Adipocyte (in vitro differentiated cells): ENCODE measurements at places on chromosomes 5 and 9.

GRCh38 chr9:129523943-129524581, 96.8 kb downstream of the C9orf50 start:
- no peak for DNase-seq

DNA sequence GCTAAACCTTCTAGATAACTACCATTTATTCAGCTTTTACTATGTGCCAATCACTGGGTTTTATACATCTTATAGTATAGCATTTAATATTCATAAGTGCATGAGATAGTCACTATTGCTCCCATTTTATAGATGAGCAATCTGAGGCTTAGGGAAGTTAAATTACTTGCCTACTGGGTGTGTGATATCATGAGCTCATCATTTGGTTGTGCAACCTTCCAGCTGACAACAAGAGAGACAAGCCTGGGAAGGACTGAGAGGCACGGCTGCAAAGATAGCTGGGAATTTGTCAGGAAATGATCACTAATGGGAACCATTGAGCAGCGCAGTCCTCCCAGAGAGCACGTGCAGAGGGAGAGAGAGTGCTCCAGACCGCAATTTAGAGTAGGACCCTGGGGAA, 481.6 kb upstream of the KIF2A start:
- DNase-seq: no peak

GRCh38 chr5:119954106-119954505, 324.7 kb downstream of the FAM170A start:
- no peak for DNase-seq

DNA sequence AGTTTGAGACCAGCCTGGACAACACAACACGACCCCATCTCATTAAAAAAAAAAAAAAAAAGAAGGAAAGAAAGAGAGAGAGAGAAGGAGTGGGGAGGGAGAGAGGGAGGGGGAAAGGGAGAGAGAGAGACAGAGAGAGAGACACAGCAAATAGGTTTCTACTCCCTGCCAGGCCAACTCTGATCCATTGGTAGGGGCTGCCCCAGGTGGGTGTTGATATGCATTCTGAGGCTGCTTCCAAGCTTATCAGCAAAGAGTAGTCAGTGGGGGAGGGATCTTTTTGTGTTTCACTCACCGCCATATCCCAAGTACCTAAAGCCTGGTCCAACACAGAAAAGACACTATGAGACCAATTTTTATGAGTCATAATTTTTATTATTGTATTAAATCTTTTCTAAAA, 57.0 kb upstream of the SAP30L start:
- no peak for DNase-seq

DNA sequence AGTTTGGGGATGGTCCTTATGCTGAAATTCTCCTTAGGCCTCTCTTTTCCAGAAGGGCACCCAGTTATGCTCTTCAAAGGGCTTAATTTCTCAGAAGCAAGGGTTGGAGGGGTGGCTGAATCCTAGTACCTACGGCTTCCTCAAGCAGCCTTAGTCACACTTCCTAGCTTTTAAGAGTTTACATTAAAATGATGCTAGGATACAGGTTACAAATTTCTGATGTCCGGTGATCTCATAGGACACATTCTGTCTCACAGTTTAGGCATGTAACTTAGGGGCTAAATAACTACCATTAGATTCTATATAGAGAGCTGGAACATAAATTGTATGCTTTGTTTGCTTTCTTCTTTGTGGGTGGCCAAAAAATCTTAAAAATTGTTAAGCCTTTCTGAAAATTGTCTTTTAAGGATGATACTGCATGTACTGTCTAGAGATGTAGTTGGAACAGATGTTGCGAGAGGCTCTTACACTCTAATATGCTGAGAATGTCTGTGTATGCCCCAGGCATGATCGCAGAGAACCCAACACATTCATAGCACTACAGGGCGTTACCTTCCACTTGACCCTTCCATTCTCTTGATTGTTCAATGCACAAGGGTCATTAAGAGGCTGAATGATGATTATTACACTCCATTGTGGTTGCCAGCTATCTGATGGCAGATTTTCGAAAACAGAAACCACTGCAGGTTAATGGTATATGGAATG, 139.1 kb downstream of the TMEM38B start:
- DNase-seq: no peak

- DNase-seq: no peak
Measured at GRCh38 chr5:66203531-66203930, 59.4 kb downstream of the SREK1 start.

GRCh38 chr5:39772307-39772706, 347.5 kb upstream of the DAB2 start:
- no peak for DNase-seq

- DNase-seq: no peak
Measured at GRCh38 chr5:8458038-8458383, 589.1 kb downstream of the MTRR start.

DNA sequence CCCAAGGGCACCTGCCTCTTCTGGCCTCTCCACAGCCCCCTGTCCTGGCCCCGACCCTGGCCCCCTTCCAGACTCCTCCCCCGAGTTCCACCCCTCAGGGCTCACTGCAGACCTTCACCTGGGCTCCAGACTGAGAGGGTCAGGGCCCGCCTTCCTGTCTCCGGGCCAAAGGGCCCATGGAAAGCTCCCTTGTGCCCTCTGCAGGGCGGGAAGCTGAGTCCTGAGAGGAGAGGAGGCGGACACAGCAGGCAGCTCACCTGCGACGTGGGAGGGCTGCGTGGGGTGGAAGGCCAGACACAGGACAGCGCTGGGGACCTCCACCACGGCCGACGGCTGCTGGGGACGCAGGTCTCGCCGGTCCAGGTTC, 20.6 kb downstream of the DYNC2I2 start:
- no peak for DNase-seq

DNA sequence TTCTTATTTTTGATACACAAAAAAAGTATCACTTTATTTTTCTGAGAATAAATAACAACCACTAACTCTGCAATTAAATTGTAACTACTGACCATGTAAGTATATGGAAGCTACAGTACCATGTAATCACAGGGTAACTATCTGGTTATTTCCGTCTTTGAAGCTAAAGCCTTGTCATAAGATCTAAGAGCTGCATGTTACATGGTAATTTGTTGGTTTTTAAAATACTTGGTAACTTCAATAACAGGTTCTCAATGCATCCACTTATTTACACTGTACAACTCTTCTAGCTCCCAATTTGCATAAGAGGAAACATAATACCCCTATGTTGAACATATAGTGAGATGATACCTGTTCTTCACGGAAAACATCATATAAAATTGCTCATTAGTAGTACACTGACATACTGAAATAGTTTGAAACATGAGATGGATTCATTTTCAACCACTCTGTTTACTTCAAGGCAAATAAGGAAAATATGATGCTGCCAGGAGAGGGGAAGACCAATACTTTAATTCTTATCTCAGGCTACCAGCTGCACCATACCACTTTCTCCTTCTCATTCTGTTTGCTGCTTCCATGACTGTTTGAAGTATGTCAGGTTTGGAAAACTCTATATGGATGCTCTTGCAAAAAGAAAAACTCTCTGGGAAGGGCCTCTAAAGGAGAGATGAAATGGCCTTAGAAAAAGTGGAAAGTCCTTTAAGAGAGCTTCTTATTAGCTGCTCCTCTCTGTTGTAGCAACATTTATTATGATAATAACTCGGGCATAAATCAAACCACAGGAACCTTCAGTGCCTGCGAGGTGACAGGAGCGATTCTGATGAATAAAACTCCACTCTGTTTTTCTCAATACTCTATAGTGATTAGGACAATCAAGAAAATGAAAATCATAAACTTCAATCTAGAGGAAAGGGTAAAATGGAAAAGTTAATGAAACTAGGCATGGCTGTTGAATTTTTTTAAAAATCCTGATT, 150.2 kb downstream of the KIAA0825 start:
- no peak for DNase-seq

DNA sequence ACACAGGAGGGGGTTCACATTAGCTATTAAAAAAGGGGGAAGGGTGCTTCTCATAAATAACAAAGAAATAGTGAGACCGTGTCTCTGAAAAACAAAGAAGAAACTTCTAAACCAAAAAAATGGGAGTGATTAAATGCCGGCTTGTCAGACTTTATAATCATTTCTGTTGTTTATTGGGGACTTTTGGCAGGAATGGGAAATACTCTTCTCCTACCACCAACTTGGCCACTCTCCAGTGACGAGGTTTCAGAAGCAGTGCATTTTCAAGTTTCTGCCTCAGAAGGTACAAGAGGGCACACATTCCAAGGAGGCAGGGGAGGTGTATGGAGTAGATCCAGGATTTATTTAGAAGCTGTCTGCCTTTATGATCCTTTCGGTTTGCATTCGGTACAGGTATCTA, 46.2 kb downstream of the LIX1 start:
- peak; percentile 44 for DNase-seq

DNA sequence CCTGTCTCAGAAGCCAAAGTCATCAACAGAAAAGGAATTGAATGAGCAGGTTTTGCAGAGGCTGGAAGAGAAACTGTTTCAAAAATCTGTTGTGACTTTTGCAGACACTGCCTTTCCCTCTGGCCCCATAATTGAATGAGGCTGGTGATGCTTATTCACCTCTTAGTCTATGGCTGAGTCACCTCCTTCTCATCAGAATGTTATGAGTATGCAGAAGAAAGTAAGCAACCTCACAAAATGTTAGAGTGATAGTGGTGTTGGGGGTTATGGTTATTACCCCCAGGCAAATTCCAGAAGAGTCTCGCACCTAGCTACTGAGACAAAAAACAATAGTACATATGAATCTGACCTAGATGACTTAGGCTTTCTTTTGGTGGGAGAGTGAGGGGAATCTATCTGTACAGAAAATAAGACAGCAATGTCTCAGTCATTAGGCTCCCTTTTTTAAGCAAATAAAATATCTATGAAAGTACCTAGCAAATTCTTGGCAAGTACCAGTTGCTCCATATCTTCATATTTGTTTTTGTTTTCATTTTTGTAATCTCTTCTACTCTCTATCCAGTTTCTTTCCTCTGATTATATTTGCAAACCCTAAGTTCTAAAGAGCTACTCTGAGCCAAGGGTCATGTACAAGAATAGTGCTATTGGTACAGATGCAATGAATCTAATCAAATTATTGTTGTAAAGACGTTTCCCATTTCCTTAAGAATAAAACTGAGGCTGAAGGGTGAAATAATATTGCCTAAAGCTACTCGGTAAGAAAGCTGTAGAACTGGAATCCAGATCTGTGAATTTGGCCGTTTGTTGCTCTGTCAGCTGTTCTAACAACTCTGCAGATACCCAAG, 498.1 kb upstream of the TNC start:
- peak; percentile 85 for DNase-seq

DNA sequence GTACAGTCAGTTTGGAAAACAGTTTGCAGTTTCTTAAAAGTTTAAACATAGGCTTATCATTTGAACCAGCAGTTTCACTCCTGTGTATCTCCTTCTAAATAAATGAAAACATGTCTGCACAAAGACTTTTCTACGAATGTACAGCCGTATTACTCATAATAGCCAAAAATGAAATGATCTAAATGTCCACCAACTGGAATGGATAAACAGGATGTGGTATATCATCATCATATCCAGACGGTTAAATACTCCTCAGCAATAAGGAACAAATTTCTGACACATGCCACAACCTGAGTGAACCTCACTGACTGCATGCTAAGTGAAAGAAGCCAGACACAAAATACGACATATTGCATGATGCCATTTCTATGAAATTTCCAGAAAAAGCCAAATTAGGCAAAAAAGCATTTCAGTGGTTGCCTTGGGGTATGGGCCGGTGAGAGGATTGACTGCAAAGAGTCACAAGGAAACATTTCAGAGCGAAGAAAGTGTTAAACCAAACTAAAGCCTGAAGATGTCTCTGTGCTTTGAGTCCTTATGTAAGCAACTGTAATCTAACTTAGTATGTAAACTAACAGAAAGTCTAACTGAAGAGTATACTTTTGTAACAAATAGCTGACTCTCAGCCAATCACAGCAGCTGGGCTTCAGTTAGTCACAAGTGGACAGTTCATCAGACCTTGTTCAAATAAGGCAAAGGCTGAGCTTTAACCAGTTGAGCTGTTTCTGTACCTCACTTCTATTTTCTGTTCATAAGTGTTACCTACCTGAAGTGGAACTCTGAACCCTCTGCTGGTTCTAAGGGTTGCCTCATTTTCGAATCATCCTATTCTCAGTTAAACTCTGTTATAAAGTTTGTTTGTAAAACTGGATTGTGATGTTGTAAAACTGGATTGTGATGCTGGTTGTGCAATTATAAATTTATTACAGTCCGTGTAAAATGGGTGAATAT, 65.2 kb downstream of the TRIO start:
- peak; percentile 81 for DNase-seq

DNA sequence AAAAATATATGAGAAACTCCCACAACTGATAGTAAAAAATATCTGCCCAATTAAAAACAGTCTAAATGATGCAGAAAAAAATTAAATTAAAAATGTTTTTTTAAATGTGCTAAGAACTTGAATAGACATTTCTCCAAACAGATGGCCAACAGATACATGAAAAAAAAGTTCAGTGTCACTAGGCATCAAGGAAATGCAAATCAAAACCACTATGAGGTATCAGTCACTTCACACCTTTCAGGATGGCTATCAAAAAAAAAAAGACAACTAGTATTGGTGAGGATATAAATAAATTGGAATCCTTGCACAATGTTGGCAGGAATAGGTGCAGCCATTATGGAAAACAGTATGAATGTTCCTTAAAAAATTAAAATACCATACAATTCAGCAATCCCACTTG, 16.6 kb downstream of the ZNF131 start:
- DNase-seq: no peak

DNA sequence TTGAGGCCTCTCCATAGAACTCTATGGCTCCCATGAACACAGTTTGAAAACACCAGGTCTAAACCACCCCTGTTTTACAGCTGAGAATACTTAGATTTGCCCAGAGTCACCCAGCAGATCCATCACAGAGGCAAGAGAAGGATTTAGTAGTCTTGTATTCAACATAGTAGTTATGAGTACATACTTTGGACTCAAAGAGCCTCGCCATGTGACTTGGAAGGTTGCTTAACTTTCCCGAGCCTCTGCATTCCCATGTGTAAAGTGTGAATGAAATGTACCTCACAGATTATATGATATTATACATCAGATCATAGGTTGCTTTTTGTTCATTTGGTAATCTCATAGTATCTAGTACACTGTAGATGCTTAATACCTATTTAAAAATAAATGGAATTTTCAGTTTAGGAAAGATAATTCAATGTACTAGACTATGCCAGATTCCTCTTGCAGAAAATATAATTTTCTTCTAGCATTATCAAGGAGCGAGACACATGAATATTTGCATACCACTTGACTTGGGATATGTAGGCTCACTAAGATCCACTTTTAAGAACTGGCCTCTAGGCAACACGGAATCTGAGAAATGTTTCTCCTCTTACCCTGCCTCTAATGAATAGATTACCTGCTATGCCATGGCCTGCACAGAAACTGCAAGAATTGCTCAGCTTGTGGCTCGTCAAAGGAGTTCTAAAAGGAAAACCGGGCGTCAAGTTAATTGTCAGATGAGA, 18.6 kb downstream of the TDRD7 start:
- no peak for DNase-seq

GRCh38 chr5:14277385-14278320, 134.5 kb downstream of the TRIO start:
- DNase-seq: no peak

- DNase-seq: peak; percentile 86
Measured at GRCh38 chr5:143355710-143356109, 47.8 kb downstream of the NR3C1 start.

- peak; percentile 20 for DNase-seq
Measured at GRCh38 chr5:178839319-178839704, 20.4 kb upstream of the ZNF354B start.

- peak; percentile 64 for DNase-seq
Measured at GRCh38 chr5:67234671-67235176, 38.1 kb upstream of the CD180 start.

- DNase-seq: no peak
Measured at GRCh38 chr5:3511519-3511918, 84.1 kb upstream of the IRX1 start.

GRCh38 chr5:150114773-150115408, 28.5 kb upstream of the CSF1R start:
- no peak for DNase-seq

GRCh38 chr9:470552-471194, 256.0 kb downstream of the DOCK8 start:
- DNase-seq: no peak
